ENCODE measurements at places on chromosomes 6 and 20.

- no peak for DNase-seq
Measured at GRCh38 chr20:40644863-40645262, 44.2 kb downstream of the MAFB start.

- peak; percentile 62 for DNase-seq
Measured at GRCh38 chr20:45138561-45139300, 14.5 kb upstream of the WFDC12 start.

- DNase-seq: no peak
Measured at GRCh38 chr6:35190306-35190705, 23.4 kb upstream of the SCUBE3 start.

- DNase-seq: no peak
Measured at GRCh38 chr20:8870652-8871051, 198.2 kb upstream of the PLCB4 start.

DNA sequence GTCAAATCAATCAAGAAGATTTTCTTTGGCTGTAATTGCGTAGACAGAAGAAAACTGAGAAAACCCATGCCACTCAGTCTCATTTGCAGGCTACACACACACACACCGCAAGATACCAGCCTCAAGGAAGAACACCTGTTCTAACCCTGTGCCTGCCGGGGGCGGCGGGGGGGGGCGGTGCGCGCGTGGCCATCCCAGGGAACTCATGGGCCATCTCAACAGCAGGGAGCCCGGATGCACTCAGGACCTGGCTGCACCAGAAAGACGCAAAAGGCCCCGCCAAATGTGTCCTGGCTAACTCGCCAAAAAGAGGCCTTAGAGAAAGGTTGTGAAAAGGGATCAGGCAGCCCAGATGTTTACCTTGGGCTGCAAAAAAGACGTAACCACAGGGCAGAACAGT is 2.1 kb downstream of the B3GAT2 start:
- DNase-seq: no peak

GRCh38 chr6:23713211-23713610 is 412.8 kb upstream of the NRSN1 start:
- DNase-seq: no peak

DNA sequence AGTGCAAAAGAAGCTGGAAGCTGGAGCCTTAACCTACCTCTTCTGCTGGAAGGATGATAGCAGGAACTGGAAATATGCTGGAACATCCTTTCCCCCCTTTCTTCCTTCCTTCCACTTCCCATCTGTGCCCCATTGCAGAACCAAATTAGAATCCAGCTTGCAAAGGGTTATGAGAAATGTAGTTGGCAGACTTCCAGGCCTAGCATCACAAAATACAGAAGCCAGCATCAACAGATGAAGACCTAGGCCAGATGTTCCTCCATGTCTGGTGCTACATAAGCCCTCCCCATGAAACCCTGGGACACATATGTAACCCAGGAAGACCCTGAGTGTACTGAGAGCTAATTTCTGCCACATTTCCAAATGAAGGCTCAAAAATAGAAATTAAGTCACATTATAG is 40.0 kb upstream of the TFAP2B start:
- DNase-seq: no peak

GRCh38 chr6:115443825-115444478 is 616.7 kb downstream of the FRK start:
- DNase-seq: no peak

GRCh38 chr20:19835533-19836222 is 77.6 kb downstream of the RIN2 start:
- no peak for DNase-seq

DNA sequence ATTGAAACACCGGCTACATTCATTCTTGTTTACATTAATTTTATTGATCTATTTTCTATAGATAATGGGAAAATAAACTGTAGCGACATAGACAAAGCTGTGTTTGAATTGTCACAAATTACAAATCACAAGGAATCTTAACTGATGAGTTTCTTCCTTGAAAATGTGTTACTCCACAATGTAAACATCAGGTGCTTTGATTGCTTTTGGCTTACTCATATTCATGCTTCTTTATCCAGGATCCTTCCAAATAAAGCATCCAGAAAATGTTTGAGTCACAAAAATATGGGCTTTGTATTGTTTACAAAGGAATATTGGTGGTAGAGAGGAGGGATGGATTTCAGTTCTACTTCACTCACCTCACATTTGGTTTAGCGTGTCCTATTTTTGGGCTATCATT is 64.0 kb downstream of the BMP2 start:
- no peak for DNase-seq

- no peak for DNase-seq
Measured at GRCh38 chr20:38083338-38084048, 49.9 kb downstream of the RPRD1B start.

GRCh38 chr6:11798096-11798495 is 19.5 kb upstream of the ADTRP start:
- DNase-seq: no peak

- no peak for DNase-seq
Measured at GRCh38 chr6:129516005-129516404, 194.0 kb downstream of the ARHGAP18 start.

GRCh38 chr6:76861403-76861802 is 601.9 kb downstream of the HTR1B start:
- DNase-seq: no peak

All from epithelial cell of prostate (primary cell).